NCI-H1417 treated with DMSO at 0.1 percent for 48 hours (cell line): ENCODE measurements at places on chromosomes 6 and 20.

- DNase-seq: no peak
Observed at GRCh38 chr6:163793011-163793983, 378.8 kb downstream of the QKI start.

DNA sequence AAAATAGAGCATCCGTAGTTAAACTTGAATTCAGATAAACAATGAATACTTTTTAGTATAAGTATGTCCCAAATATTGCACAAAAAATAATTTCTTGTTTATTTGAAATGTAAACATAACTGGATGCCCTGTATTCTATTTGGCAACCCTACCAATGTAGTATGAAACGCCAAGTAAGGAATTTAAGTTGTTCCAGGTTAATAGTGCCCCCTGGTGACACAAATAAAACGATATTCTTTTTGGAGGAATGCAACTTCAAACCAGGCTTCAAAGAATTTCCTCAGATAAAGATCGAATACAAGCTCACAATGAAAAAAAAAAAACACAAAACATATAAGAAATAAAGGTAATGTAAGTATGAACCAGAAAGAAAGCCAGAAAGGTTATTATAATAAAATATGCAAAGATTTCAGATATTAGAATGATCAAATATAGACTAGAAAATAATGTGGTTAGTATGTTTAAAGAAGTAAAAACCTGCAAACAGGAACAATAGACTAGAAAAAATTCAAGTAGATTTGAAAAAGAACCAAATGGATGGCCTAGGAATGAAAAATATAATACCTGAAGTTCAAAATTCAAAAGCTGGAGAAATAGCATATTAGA, 18.4 kb upstream of the AKAP7 start:
- no peak for DNase-seq

GRCh38 chr6:165807249-165807960, 144.4 kb upstream of the PDE10A start:
- DNase-seq: no peak

- no peak for DNase-seq
Observed at GRCh38 chr6:128739112-128739511, 143.8 kb upstream of the LAMA2 start.

DNA sequence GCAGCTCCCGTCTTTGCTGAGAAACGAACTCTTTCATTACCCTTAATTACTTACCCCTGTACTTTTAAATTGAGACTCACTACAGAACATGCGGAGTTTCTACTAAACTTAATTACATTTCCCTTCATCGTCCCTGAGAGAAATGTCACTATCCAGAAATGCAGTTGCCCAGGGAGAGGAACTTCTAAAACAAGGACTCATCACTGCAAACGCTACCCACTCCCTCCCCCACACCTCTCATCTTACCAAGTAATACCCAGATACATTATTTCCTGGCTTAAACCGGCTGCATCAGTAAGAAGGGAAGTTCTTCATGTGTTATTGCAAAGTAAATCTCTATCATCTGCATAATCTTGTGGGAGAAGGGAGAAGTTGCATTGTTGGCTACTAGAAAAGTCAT, 138.3 kb downstream of the IPCEF1 start:
- DNase-seq: no peak

- no peak for DNase-seq
Observed at GRCh38 chr6:157455731-157456523, 74.9 kb downstream of the ZDHHC14 start.

- no peak for DNase-seq
Observed at GRCh38 chr20:20663841-20664240, 48.6 kb downstream of the RALGAPA2 start.

DNA sequence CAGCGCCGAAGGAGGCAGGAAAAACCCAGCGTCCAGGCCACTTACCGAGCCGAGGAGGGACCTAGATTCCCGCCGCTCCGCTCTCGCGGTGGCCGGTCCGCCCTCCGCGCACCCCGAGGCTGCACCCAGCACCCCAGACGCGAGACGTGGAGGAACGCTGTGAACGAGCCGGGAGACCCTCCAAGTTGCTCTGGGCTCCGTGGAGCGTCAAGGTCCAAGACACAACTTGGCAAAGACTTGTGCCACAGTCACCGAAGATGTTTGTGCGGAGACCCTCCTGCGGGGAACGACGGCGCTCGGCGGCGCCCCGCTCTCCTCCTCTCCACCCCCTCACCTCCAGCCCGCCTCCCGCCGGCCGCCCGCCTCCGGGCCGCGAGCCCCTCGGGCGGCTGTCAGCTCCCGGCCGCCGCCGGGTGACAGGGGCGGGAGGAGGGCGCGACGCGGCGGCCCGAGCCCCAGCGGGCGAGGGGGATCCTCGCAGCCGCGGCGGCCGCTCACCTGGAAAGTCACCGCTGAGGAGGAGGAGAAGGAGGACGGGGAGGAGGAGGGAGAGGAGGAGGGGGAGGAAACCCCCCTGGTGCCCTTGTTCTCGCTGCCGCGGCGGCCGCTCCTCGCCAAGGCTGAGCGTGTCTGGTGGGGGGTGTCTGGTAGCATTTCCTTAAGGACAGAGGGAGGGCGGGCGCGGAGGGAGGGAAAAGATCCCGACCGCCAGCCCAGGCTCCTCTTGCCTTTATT, 637 bp upstream of the HIVEP2 start:
- DNase-seq: no peak

DNA sequence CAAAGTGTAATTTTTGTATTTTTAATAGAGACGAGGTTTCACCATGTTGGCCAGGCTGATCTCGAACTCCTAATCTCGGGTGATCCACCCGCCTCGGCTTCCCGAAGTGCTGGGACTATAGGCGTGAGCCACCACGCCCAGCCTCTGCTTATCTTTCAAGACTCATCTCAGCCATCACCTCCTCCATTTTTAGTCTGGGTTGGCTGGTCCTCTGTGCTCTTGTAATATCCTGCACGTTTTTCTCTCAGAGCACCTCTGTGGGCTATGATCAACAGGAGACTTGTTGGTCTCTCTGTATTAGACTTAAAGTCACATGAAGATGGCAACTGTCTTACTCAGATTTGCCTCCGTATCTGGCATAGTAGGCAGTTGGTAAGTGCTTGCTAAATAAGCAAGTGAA, 7.6 kb downstream of the NOTCH4 start:
- no peak for DNase-seq

GRCh38 chr6:167998215-167998614, 744 bp downstream of the KIF25 start:
- no peak for DNase-seq

- DNase-seq: no peak
Observed at GRCh38 chr6:135281964-135282363, 100.9 kb downstream of the MYB start.

GRCh38 chr6:14129575-14129974, 12.0 kb downstream of the CD83 start:
- DNase-seq: no peak

- no peak for DNase-seq
Observed at GRCh38 chr6:85063611-85064010, 299.2 kb upstream of the TBX18 start.

DNA sequence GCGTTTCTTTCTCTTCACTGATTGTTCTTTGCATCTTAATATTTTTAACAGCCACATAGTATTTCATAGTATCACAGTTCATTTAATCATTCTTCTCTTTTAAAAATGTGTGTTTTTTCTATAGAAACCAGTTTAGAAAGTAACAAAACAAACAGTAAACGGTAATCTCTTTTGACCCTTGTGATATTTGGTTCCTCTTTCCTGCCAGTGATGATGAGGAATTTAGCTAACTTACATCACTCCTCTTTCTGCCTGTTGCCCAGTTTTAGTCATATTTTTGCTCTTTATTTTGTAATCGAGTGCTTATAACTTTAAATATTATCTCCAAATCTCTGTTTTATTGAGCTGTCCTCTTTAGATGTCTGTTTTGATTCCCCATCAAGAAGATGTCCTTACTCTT, 38.1 kb upstream of the ZBTB24 start:
- no peak for DNase-seq

DNA sequence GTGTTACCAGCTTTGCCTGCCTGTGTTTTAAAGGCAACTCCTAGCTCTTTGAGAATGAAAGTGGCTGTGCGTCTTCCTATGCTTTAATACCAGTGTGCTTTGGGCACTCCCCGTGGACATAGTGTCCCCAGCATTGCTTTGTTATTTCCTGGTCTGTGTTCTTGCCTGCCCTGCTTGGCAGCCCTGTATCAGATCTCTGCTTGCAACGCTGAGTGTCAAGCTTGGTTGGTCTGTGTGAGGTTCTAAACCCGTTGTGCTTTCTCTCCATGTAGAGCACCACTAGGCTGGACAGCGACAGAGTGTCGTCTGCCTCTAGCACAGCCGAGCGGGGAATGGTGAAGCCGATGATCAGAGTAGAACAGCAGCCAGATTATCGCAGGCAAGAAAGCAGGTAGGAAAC, 80.2 kb downstream of the AFDN start:
- DNase-seq: no peak

DNA sequence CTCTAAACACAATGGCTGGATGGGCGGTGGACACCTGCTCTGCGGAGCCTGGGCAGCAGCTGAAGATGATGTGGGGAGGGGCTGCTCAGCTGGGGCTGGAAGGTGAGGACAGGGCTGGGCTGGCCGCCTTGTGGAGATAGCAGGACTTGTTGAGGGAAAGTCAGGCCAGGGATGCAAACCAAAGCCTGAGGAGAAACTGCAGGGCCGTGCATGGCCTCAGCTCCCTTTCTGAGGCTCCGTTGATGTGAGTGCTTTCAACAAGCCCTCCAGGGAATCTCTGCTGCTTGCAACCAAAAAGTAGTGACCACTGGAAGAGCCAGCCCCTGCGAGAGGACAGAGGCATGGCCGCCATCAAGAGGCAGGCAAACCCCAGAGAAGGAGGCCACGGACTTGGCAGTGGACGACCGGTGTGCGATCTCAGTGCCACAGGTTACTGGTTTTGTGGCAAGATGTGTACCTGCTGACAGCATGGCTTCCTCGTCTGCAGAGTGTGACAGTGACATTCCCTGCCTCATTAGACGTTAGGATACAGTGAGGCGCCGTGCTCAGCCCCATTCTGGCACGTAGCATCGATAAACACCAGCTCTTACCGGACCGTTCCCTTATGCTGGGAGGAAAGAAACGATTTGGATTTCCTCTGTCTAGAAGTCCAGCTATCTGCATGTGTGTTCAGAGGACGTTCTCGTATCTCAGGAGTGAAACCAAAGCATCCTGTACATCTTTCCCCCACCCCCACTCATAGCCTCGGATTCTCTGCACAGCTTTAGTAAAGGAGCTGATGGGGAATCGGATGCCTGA, 37.9 kb downstream of the ERMARD start:
- DNase-seq: no peak

DNA sequence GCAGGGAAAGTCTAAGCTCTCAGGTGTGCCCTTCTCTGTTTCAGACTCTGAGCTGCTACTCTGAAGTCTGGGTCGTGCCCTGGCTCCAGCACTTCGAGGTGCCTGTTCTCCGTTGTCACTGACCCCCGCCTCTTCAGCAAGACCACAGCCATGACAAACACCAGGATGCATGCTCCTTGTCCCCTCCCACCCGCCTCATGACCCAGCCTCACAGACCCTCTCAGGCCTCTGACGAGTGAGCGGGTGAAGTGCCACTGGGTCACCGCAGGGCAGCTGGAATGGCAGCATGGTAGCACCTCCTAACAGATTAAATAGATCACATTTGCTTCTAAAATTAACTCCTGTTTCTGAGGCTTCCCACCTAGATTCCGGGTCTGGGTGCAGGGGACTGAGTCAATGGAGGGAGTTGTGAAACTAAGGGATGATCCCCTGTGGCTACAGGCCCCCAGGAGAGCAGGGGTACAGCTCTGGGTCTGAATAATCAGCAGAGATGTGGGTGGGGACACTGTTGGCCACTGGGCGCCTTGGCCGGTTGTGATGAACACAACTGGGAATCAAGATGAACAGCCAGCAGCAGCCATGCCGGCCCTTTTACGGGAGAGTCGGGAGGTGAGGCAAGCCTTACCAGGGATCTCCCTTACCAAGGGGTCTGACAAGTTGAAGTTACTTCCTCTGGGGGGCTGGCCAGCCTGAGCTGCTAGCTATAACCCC, 10.7 kb downstream of the CST7 start:
- no peak for DNase-seq

DNA sequence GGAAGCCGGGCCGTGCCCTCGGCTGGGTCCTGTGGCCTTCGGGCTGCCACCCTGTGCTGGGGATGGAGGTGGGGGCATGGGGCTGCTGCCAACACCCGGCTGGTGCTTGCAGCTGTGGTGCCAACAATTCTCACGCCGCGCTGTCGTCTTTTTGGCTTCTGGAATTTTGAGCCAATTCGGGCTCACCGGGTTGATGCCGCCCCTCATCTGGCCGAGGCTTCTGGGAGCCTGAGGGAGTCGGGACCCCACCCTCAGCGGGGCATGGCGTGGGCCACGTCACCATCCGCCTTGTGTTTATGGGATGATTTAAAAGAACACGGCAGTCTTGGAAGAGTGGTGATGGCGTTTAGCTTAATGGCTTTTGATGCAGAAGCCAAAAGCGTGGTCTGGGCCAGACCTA, 8.7 kb upstream of the NPBWR2 start:
- DNase-seq: no peak

- DNase-seq: no peak
Observed at GRCh38 chr20:46647469-46647868, 3.8 kb downstream of the SLC13A3 start.

DNA sequence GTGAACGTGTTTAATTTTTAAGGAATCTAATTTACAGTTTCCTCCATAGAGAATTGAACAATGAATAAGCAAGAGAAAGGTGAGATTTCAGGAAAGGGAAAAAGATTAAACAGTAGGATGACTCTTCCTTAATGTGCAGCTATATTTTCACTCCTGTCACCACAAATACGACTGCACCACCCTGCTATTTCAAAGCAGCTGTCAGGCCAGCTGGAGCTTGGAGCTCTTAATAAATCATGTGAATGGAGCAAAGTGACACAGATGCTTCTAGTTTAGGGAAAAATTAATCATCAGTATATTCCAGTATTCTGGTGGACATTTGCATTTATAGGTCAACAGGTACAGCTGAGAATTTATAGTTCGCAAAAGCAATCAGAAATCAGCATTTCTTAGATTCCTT, 56.5 kb upstream of the PKIB start:
- peak; percentile 55 for DNase-seq

DNA sequence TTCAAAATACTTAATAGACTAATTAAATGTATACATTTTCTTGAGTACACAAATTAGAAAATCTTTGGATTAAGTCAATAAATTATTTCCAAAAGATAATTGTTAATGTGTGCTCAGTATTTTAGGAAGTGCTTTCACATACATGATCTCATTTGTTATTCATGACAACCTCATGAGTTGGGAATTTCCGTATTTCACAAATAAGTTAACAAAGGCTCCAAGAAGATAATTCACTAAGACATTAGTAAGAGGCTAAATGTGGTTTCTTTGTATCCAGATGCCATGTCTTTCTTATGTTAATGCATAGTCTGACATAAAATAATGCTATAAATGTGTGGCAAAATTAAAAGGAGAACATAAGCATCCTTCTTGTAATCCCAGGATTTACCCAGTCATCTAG, 79.5 kb upstream of the TCF21 start:
- no peak for DNase-seq

- no peak for DNase-seq
Observed at GRCh38 chr6:119620846-119621555, 271.4 kb upstream of the MAN1A1 start.

DNA sequence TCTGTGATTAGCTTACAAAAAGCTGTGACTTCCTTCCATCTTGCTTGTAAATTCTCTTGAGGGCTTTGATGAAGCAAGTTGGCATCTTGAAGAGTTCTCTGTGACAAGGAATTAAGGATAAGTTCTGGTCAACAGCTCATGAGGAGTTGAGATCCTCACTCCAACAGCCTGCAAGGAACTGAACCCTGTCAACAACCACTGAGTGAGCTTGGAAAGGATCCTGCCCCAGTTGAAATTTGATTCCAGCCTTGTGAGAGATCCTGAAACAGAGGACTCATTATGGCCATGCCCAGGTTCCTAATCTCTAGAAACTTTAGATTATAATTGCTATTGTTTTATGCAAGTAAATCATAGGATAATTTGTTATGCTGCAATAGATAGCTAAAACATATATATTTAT, 133.7 kb downstream of the PTCHD4 start:
- no peak for DNase-seq
